ENCODE measurements at places on chromosomes 2 and 18.
A peak's percentile ranks its signal among the peaks of the same experiment; 100 is the strongest.

DNA sequence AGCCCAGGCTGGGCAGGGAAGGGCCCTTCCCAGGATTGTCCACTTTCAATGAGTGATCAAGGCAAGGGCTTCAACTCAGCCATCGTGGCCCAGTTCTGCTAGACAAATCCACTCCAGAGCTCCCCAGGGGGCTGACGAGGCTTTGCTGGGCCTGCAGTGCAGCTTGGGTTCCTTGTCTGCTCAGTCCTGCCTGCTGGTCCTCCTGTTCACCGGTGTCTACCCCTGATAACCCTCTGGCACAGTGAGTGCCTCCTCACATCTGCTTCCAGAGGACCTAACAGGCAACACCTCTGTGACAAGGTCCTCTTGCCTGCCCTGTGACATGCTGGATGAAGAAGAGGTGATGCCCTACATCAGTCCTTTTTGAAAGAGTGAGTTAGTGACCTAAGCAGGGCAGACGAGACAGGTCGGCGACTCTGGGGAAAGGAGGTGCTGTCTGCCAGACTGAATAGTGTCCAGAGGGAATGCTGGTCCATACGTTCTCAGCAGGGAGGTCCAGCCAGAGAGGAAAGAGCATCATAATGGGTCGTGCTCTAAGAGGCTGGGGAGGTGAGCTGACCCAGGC lies 20.9 kb upstream of the KCNF1 start:
- no peak for DNase-seq

DNA sequence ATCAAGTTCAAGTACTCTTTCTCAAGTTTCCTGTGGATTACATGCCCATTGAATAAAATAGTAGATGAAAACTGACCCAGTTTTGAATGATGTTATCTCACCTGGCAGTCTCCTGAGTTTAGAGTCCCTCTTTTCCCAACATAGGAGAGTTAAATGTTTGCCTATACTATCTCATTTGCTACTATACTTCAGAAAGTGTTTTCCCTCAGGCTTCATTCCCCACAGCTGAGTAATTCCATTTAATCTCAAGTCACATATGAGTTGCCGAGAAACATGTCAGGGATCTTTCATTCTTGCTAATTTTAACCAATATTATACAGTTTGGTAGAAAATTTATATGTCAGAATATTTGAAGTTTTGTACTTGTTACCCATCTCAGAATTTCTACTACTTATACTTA lies 150.4 kb upstream of the CDH19 start:
- no peak for DNase-seq

- DNase-seq, result no peak
Observed at GRCh38 chr2:64881037-64881492, 108.1 kb upstream of the SLC1A4 start.

GRCh38 chr2:36165132-36165531 lies 190.4 kb upstream of the CRIM1 start:
- DNase-seq, result no peak

DNA sequence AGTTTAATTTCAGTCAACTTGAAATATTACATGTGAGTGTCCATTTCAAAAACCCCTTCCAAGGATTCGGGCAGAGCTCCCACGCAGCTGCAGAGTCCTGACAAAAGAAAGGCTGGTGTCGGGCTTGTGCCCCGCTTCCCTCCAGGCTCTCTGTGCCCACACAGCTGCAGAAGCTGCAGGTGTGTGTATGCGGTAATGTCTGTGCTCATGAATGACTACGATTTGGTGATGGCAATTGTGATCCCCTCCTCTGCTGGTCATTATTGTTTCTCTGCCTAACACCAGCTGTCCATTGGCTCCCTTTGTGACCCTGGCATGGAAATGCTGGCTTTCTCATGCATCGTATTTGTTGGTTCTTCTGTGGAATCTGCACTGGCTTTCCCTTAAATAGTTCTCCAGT lies 224.8 kb downstream of the NUP35 start:
- DNase-seq, result no peak

DNA sequence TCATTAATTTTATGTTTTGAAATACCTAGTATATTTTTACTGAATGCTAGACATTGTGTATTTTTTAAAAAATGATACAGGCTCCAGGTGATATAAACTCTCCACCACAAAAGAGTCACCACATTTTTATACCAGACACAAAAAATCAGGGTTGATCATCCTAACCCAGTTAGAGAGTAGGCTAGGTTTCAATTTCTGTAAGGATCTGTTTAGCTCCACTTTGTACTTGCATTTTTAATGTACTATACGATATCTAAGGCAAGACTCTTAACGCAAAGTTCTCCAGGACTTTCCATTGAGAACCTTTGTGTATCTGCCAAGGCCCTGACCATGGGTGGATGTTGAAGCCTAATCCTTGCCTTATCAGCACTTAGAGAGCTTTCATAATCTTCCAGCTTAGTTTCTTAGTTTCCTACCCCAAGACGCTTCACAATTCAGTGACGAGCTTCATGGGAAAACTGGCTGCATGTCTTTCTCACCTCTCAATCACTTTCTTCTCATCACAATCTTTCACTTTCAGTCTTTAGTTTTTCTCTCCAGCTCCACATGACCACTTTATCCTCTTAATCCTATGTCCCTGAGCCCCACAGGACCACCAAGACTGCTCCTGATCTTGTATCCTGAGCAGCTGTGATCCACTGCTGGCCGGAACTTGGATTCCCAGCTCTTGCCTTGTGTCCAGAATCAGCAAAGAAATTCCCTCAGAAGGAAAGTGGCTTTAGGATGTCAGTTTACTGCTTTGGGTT lies 635.8 kb downstream of the RNF144A start:
- no peak for DNase-seq

DNA sequence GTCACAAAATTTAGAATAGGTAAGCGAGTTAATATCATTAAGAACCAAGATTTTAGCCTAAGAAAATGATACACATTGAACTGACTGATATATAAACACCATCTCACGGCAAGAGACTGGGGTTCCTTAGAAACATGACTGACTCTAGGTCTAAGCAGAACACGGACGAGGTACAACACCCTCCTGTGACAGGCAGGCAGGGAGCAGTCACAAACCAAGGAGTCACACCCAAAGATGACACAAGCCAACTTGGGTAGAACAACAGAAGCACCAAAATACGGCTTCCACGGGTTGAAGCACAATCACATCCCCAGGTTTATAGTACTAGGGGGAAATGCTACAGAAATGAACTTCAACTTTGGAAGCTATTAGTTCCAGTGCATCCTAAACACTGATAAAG lies 24.3 kb downstream of the HDLBP start:
- DNase-seq, result no peak

GRCh38 chr2:157890969-157891642 lies 15.0 kb upstream of the ACVR1 start:
- DNase-seq, result no peak

GRCh38 chr2:36963734-36964133 lies 2.6 kb downstream of the STRN start:
- DNase-seq, result no peak

- DNase-seq, result no peak
Observed at GRCh38 chr18:74715306-74715705, 117.6 kb downstream of the ZNF407 start.

DNA sequence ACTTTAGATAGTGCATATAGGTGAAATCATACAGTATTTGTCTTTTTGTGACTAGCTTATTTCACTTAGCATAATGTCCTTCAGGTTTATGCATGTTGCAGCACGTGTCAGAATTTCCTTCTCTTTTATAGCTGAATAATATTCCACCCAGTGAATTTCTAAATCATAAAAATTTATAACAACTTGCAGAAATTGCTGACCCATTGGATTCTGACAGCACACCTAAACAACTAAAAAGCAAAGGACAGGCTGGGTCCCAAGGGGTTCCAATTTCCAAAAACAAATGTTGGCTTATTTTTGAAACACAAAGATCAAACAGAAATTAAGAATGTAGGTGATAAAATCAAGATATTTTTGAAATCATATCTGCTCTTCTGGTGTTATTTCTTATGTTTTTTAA lies 86.5 kb upstream of the ACKR3 start:
- no peak for DNase-seq

- no peak for DNase-seq
Observed at GRCh38 chr18:80172056-80172455, 63.0 kb downstream of the ADNP2 start.

GRCh38 chr2:238870261-238870660 lies 22.4 kb downstream of the TWIST2 start:
- DNase-seq, result no peak

GRCh38 chr2:40360652-40361051 lies 91.2 kb downstream of the SLC8A1 start:
- DNase-seq, result no peak

- DNase-seq, result no peak
Observed at GRCh38 chr2:153004627-153005026, 286.2 kb downstream of the ARL6IP6 start.

- no peak for DNase-seq
Observed at GRCh38 chr2:196217116-196217515, 45.7 kb upstream of the STK17B start.

- DNase-seq, result no peak
Observed at GRCh38 chr18:56696966-56697365, 45.8 kb downstream of the WDR7 start.

- DNase-seq, result no peak
Observed at GRCh38 chr2:238925281-238925680, 77.4 kb downstream of the TWIST2 start.

GRCh38 chr2:173414823-173415322 lies 60.2 kb downstream of the CDCA7 start:
- DNase-seq, result no peak

DNA sequence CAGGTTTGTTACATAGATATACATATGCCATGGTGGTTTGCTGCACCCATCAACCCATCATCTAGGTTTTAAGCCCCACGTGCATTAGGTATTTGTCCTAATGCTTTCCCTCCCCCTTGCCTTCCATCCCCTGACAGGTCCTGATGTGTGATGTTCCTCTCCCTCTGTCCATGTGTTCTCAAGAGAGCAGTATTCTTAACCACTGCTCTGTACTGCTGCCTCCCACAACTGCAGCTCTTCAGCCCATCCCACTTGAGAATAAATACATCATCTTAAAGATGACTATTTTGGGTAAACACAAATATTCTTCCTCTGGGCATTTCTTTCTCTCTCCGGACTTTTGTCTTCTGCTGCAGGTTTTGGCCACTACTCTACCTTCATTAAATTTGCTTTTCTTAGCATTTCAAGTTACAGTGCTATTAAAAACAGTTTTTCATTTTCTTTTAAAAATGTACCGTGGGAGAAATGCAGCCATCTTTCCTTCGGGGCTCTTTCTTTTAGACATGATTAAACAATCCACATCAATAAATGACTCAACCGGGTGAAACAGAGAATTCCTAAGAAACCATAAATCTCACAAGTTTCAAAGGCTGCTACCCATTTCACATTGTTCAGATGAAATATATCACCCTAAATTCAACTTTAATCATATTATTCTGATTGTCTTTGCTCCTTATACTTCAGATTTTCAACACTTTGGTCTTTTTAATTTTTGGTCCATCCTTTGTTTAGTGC lies 323.4 kb downstream of the GALNT13 start:
- no peak for DNase-seq

DNA sequence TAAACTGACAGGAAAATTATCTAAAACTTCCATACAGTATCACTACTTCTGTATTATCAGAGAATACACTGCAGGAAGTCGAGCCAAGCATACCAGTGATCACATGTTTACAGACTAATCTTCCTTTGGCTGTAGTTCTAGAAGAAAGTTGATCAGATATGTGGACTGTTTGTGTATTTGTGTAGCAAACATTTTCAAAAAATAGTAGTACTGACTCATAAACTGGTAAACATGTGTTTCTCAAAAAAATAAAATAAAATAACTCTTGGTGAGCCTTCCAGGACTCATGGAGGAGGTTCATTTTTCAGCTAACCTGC lies 148.9 kb upstream of the SLC39A10 start:
- no peak for DNase-seq

DNA sequence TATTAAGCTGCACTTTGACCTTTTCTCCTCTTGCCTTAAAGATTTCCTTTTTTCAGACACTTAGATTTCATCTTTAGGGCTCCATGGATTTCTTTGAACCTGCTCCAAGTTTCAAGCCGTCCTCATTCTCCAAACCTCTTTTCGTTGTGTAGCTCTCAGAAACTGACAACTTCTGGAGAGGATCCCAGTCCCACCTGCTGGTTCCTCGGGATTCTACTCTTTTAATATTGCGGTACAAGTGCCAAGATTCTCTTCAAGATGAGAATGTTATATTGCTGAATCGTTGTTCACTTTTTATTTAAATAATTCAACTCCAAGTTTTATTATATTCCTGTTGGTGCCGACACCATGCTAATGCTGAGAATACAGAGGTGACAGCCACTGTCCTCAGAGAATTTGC lies 141.1 kb downstream of the CDH20 start:
- peak; percentile 54 for DNase-seq

DNA sequence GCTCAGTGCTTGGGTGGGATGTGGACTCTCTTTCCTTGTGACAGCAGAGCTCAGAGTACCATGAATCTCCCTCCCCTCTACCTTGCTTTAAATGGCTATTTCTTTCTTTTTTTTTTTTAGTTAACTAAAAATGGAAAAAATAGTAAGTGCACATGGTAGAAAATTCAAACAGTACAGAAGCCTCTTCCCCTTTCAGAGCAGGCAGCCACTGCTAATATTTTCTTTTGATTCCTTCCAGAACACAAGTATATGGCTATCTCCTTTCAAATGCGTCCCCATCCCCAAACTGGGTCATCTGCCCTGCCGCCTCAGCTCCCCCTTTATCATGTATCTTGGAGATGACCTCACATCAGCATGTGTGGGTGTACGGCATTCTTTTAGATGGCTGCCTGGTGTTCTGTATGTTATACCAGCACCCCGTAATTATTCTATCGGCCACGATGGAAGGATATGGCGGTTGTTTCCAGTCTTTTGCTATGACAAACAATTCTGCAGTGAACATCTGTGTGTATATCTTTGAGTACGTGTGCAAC lies 70.5 kb upstream of the DLX2 start:
- no peak for DNase-seq

GRCh38 chr2:98952966-98953365 lies 16.9 kb upstream of the CRACDL start:
- DNase-seq, result no peak

Measured in G401 (cell line).